ENCODE measurements at places on chromosomes 7 and 10.

- no peak for DNase-seq
Measured at GRCh38 chr7:131720703-131721102, 164.3 kb upstream of the PODXL start.

- no peak for DNase-seq
Measured at GRCh38 chr10:121007264-121007663, 156.1 kb downstream of the WDR11 start.

DNA sequence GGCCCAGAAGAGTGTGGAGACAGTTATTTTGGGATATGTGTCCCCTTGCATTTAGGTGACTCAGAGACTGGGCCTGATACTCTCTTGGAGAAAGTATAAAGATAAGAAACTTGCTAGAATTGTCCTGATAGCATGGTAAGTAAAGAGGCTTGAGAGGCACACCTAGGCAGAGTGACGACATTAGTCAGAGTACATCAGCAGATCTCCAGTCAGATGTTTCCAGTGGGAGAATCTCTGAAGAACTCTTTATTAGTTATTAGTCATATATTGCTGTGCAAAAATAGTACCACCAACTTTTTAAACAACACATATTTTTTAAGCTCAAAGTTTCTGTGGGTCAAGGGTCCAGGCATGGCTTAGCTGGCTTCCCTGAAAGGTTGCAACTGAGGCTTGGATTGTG, 182.6 kb downstream of the NEBL start:
- DNase-seq = no peak

DNA sequence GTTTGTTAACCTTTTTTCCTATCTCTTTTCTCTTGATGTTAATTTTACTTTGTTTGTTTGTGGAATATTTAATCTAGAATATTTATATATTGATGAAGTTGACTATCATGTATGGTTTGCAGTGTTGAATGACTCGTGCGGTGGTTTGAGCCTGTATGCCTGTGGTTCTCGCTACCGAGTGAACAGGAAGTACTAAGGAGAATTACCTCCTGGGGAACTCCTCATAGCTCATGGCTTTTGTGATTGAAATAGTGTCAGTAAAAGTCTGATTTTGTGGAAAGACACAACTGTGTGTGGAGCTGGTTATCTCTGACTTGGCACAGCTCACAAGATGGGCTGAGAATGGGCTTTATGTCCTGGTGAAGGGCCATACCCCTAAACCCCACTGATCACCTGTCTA, 498.6 kb downstream of the GLRX3 start:
- DNase-seq = no peak

- DNase-seq = no peak
Measured at GRCh38 chr7:152312316-152312715, 123.5 kb downstream of the KMT2C start.

DNA sequence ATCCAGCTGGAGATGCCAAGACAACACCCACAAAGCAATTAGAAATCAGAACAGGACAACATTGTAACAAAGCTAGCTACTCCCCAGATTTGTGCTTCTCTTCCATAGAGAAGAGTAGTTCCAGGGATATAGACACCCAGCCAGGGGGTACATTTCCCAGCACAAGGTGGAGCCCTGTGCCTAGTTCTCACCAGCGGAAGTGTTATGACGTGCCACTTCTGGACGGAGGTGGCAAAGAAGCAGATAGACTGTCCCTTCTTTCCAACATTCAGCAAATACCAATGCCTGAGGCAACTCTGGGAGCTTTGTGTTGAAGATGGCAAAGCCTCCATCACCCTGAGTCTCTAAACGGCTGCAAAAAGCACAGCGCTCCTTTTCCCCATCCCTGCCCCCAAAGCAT, 23.4 kb upstream of the GSAP start:
- no peak for DNase-seq

DNA sequence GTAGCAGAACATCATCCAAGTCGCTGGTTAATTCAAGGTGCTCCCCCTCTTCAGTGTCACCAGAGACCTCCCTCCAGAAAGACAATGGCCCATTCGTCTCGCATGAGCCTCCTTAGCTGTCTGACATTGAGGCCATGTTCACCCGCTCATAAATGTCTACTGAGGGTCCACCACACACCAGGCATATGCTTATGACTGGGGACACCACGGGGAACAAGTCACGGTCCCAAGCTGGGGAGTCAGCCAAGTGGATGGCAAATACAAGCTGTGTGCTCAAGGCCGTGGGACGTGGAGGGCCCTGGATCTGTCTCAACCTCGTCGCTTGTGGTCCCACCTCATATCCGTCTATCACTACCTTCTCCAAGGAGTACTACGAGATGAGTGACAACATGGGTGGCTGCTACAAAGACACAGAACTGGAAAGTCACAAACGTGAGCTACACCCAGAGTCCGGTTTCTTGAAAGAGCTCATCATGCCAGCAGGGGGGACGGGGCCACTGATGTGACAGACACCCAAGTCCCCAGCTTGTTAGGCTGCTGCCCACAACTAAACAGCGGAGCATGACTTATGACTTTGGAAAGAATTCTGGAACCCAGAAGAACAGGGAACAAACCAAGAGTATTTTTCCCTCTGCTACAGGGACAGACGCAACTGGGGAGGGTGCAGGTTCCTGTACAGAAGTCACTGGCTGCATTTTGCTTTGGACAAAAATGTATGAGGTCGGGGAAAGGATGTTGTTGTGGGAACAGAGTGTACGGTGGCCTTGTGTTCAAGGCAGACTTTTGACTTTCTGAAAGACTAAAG, 189.6 kb downstream of the COBL start:
- DNase-seq = no peak

- no peak for DNase-seq
Measured at GRCh38 chr7:2718296-2718965, 30.4 kb downstream of the AMZ1 start.

- no peak for DNase-seq
Measured at GRCh38 chr10:86953747-86954680, 3.4 kb downstream of the MMRN2 start.

DNA sequence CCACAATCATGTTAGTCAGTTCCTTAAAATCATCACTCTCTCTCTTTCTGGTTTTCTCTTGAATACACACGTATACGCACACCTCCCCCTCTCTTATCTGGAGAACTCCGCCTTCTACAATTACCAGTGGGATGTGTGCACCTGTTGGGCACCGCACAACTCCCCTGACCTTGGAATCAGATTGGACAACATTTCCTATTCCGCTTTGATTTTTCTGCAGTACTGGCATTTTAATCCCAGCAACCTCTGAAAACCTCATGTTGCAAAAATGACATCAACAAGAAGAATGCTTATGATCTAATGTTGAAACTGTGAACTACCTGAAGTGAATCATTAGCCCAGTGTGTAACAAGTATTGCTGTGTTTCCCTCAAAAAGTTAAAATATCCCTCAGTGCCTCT, 109.6 kb downstream of the KIAA1217 start:
- no peak for DNase-seq

- no peak for DNase-seq
Measured at GRCh38 chr10:18279173-18279572, 138.9 kb downstream of the CACNB2 start.

- no peak for DNase-seq
Measured at GRCh38 chr7:152200395-152200794, 174.9 kb downstream of the GALNT11 start.

DNA sequence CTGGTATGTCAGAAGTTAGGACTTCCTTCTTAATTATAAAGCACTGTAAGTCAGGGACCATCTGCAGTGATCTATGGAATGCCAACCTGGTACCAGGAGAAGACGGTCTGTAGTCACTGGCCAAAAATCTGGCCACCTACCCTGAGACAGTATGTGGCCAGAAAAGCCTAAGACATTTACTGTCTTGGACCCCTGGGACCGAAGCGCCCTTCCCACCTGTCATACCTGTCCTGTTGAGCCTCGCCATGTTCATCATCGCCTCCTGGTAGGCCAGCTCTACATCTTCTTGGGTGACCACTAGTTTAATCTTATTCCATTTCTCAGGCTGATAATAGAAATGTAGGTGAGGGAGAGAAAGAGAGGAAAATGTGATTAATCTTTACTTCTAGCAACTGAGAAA, 20.0 kb downstream of the SEPHS1 start:
- no peak for DNase-seq

DNA sequence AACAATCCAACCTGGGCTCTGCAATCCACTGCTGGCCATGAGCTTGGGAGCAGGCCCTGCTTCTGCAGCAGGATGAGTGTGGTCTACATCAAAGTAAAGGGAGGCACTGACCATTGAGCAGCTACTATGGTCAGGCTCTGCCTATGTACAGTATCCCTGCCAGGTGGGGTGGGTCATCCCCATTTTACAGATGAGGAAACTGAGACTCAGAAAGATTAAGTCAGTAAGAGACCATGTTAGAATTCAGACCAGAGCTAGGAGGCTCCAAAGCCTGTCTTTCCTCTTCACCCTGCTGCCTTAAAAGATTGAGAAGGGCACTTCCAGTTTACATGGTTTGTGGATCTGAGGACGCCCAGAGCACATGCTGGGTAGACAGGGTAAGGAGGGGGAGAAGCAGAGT, 27.1 kb upstream of the CDH23 start:
- no peak for DNase-seq

DNA sequence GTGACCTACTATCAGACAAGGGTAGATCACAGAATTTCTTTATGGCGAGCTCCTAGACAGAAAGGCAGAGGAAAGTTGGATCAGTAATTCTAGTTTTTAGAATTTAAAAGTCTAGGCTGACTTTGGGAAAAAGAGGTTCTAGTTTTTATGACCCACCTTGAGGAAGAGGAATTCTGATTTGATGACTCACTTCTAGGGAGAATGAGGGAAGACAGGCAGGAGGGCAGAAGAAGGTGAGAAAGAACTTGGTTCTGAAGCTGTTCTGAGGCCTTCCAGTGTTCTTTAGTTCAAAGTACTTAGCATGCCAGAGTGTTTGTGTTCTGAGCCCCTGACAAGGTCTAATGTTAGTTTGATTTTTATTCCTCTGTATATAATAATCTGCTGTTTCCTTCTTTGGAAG, 97.2 kb downstream of the PODXL start:
- DNase-seq = no peak

DNA sequence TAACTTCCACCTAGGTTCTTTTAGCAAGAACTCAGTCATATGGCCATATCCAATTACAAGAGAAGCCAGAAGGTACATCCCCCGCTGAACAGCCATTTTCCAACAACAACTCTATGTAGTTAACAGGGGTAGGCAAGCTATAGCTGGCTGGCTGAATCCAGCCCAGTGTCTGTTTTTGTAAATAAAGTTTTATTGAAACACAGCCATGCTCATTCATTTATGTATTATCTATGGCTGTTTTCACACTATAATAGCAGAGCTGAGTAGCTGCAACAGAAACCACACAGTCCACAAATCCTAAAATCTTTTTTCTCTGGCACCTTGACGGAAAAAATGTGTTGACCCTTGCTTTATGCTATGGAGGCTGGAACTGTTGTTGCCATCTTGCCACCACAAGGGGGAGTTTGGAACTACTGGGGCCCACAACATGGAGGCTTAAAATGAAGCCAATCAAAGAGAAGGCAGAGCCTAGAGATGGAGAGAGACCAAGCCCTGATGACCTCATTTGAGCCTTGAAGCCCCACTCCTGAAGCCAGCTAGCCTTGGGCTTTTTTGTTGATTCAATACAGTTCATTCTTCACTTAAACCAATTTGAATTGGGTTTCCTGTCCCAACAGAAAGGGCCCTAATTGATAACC, 33.3 kb upstream of the XPNPEP1 start:
- no peak for DNase-seq

DNA sequence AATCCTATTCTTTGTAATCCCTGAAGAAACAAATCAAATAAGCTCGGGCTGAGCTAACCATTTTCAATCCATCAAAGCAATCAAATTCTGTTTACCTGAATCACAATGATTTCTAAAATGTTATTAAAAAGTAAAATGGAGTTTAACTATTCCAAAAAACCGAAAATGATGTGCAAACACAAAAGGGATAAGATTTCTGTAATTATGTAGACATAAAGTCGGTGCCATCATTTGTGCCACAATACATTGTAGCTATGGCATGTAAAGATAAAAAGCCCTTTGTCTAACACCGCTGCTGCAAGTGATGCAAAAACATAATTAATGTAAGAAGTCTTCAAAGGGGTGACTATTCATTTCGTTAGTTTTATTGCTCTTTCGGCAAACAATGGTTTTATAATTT, 125.1 kb upstream of the FAM204A start:
- no peak for DNase-seq

GRCh38 chr10:104351919-104352318, 1.7 kb upstream of the CFAP58 start:
- no peak for DNase-seq

- DNase-seq = peak; percentile 40
Measured at GRCh38 chr10:45460235-45460878, 86.3 kb downstream of the ALOX5 start.

DNA sequence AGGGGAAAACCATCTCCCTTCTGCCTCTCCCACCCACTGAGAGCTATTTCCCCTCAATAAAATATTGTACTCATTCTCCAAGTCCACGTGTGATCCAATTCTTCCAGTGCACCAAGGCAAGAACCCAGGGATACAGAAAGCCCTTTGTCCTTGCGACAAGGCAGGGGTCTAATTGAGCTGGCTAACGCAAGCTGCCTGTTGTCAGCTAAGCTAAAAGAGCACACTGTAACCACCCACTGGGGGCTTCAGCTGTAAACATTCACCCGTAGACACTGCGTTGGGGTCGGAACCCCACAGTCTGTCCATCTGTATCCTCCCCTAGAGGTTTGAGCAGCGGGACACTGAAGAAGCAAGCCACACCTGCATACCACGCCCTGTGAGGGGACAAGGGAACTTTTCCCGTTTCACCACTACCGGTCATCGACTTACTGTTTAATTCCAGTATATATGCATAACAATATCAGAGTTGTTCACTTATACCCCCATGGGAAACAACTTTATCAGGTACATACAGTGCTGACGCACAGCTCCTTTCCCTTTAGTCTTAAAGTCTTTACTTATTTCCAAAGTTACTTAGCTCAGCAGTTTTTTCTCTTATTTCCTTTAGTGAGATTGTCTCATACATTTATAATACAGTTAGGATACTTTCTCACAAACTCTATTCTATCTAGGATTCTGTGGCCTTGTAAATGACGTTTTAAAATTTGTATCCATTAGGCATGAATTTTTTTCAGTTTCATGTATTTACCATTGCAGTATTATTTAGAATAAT, 721.6 kb downstream of the ANKRD7 start:
- no peak for DNase-seq

DNA sequence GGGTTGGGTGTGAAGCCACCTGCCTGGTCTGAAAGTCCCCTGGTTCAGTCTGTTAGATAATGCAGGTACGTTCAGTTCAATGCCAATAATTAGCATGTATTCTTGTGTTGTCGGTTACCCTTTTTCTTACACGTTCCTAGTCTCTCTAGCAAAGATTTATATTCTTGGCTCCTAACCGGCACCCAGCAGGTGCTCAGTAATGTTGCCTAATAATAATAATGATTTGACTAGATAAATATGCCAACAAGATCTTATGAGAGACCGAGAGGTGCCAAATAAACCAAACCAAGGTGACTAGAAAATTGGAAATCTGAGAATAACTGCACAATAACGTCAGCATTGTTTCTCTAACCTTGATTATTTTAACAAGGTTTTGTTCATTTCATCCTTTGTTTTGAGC, 1.1 kb upstream of the SMIM30 start:
- no peak for DNase-seq

Data from GF-D8 (cell line).